Midbrain (tissue), 1 donor: ENCODE measurements at places on chromosomes 2 and 18.

- no peak for DNase-seq
Measured at GRCh38 chr2:85935746-85936208, 47.0 kb upstream of the ST3GAL5 start.

DNA sequence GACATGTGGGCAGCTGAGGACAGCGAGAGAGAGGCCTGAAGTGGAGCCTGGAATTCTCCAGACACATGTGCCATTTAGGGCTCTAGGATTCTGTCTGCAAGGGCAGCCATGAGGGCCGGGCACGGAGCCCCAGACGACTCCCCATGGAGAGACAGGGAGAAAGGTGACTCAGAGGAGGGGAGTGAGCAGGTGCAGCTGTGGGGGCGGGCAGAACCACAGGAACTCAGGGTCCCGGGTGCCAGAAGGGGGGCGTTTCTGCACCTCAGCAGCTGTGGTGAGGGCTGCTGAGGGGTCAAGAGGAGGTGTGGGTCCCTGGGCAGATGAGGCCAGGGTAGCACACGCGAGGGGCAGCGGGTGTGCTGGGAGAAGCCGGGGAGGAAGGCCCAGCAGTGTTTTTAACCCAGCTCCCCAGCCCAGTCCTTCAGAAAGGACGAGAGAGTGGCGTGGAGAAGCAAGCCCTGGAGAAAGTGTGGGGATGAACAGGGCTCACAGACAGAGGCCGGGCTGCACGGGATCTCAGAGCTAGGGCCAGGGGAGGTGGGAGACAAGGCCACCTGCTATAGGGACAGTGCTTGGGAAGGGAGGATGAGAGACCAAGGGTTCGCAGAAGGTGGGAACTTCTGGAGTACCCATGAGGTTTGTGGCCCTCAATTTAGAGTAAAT, 7.6 kb downstream of the GPR17 start:
- DNase-seq: no peak

GRCh38 chr2:99956232-99957030, 186.0 kb downstream of the AFF3 start:
- no peak for DNase-seq

- no peak for DNase-seq
Measured at GRCh38 chr18:44786257-44786656, 105.6 kb downstream of the SETBP1 start.

DNA sequence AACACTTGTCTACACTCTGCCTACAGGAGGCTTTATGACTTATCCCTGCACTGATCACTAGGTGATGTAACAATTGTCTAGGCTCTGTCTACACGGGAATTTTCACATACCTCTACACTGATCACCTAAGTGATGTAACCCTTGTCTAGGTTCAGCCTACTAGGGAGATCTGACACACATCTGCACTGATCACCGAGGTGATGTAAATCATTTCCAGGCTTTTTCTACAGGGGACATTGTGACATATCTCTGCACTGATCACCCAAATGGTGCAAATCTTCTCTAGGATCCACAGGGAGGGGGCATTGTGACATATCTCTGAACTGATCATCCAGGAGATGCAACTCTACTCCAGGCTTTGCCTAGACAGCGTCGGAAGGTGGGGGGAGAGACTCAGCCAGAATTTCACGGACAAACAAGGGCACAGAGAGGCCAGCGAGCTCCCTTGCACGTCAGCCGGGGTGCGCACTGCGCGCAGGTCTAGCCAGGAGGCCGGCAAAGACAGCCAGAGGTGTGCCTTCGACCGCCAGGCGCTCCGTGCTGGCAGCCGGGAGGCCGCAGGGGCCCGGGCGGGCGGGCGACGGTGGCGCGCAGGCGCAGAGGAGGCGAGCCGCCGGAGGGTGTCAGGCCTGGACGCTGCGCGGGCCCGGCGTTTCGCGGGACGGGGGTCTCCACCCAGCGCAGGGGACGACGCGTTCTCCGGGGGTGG, 46.9 kb upstream of the USP14 start:
- DNase-seq: no peak
